ENCODE measurements at places on chromosomes 3 and 15.

GRCh38 chr3:102699819-102700140, 265.0 kb downstream of the ZPLD1 start:
- DNase-seq, result no peak

DNA sequence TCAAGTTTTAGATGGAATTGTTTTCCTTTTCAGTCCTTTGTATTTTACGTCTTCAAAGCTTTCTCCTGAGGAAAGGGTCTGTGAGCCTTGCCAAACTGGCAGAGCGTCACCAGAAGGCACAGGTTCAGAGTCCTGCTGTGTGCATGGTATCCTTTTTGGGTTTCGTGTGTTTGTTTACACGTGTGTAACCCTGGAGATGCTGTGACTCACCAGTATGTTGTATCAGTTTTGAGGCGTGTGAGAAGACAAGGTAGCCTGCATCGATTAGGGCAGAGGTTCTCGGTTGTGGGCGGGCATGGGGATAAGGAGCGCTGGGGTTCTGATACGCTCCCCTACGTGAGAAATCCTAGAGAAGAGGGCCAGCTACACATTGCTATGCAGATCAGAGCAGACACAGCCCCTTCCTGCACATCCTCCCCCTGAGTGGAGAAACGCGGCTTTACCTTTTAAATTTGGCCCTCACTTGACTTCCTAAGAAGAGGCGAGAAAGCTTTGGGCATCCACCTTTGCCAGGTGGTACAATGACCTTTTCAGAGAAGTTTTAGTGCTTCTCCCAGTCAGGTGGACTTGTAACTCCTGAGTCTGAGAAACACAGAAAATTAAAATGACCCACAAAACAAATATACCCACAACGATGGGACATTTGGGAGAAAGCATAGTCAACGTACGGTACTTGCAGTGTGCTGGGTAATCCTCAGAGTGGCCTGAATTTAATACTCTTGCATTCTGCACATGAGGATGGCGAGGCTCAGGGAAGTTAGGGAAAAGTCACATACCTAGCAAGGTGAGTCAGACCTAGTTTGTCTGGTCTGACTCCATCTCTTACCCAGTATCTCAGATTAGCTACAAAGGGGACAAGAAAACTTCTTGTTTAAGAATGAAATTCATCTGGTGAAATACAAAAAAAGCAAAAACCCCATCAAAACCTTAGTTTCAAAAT, 38.1 kb downstream of the TRAK1 start:
- DNase-seq, result no peak

- no peak for DNase-seq
Observed at GRCh38 chr3:64561325-64561843, 126.4 kb downstream of the ADAMTS9 start.

- DNase-seq, result no peak
Observed at GRCh38 chr15:84023636-84024035, 211.9 kb upstream of the GOLGA6L4 start.

DNA sequence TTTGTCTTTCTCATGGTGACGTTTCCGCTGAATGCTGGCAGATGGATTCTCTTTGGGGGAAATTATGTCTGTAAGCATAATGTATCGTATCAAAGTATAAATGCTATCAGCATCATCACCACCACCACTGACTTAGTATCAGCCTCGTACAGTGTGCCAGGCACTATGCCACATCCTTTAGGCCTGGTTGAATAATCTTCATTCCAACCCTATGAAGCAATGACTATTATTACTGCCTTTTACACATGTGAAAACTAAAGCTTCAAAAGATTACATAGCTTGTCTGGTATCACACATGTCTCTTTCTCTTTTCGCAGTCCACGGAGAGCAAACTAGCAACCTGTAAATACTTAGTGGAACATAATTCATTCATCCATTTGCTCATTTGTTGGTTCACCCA, 166.7 kb upstream of the PRICKLE2 start:
- no peak for DNase-seq

DNA sequence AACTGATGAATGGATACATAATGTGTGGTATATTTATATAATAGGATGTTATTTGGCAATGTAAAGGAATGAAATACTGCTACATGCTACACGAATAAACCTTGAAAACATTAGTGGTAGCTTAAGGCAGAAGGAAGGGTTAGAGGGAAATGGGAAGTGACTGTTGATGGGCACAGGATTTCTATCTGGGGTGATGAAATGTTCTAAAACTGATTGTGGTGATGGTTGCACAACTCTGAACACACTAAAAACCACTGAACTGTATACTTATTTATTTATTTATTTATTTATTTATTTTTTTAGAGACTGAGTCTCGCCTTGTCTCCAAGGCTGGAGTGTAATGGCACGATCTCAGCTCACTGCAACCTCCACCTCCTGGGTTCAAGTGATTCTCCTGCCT, 24.8 kb upstream of the SHISA5 start:
- DNase-seq, result no peak

GRCh38 chr3:25212736-25213135, 215.3 kb upstream of the RARB start:
- DNase-seq, result no peak

- no peak for DNase-seq
Observed at GRCh38 chr15:28114114-28114455, 15.0 kb upstream of the OCA2 start.

- no peak for DNase-seq
Observed at GRCh38 chr3:52109611-52110301, 44.5 kb downstream of the POC1A start.

DNA sequence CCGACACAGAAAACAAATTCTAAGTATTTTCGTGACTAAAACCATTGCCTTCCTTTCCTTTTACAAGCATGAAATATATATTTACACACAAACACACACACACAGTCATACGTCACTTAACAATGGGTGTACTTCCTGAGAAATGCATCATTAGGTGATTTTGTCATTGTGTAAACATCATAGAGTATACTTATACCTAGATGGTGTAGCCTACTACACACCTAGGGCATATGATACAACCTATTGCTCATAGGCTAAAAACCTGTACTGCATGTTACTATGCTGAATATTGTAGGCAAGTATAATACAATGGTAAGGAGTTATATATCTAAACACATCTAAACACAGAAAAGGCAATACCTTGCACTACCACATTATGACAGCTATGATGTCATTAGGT, 28.6 kb downstream of the COL6A5 start:
- DNase-seq, result no peak

DNA sequence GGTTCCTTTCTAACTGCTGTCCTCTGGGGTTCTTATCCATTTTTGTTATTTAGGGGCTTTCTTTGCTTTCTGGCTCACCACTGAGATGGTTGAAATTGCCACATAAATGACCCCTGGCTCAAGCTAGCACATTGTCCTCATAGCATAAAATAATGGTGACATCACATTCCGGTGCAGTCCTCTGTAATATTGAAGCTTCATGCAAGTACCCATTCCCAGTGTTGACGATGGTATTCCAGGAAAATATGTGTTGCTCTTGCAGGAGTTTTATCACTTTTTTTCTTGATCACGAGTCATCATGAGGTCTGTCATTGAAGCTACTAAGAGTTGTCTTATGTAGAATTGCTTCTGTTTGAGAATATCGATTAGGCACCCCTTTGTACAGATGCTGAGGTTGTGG, 56.1 kb downstream of the CRTC3 start:
- DNase-seq, result no peak

GRCh38 chr15:43270676-43271306, 4.1 kb upstream of the TGM5 start:
- DNase-seq, result no peak

- no peak for DNase-seq
Observed at GRCh38 chr15:53251996-53252395, 461.9 kb upstream of the ONECUT1 start.

GRCh38 chr3:129793319-129793718, 100.2 kb downstream of the TMCC1 start:
- DNase-seq, result no peak

DNA sequence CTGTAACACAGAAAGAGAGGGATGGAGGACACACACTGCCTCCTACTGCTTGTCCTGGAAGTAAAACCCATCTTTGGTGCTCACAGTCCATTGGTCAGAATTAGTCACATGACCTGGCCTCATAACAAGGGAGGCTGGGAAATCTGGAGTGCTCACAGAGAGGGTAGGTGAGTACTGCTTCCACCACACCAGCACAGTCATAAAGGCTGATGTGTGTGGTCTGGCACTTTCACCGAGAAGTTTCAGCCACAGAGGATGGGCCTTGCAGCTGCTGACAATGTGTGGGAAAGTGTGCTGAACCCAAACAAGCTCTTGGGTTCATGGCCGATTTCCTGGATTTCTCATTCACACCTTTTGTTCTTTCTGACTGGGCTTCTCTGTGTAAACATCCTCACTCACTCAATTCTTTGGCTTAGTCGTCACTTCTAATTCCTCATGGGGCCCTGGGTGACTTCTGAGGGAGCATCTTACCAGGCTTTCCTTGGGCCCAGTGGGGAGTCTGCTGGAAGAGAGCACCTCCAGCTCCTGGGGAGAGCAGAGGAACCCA, 100.7 kb downstream of the ASB7 start:
- DNase-seq, result no peak

GRCh38 chr3:196611761-196612483, 27.6 kb upstream of the NRROS start:
- no peak for DNase-seq

- no peak for DNase-seq
Observed at GRCh38 chr3:101509281-101509680, 3.7 kb downstream of the SENP7 start.

DNA sequence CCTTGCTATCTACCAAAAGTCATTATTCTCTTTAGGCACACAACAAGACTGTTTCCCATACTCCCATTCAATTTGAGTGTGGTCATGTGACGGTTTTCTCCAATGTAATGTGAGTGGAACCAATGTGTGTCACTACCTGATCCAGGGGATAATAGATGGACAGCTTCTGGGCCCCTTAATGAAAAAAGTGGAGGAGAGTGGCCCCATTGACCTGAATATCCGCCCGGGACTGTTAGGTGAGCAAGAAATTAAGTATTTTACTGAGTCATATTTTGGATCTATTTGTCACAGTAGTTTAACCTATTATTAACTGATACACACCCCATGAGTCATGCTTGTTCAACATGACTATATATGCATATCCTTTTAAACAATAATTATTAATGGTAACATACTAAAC, 15.1 kb upstream of the ARID3B start:
- DNase-seq, result no peak

DNA sequence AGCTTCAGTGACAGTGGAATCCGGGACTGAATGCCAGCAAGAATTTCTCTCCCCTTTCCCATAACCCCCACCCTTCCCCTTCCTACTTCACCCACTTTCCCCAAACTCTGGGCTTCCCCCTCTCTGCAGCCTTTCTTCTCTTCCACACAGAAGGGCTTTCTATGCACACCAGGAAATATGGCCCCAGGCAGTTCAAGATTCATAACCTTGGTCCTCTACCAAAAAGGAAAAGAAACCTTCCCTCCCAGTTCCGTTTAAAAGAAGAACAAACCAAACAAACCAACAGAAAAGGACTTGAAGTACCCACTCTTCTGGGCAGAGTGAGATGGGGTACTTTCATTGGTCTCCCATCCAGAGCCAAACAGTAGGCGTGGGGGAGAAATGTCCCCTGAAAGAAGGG, 68.8 kb upstream of the ABHD2 start:
- DNase-seq, result no peak

DNA sequence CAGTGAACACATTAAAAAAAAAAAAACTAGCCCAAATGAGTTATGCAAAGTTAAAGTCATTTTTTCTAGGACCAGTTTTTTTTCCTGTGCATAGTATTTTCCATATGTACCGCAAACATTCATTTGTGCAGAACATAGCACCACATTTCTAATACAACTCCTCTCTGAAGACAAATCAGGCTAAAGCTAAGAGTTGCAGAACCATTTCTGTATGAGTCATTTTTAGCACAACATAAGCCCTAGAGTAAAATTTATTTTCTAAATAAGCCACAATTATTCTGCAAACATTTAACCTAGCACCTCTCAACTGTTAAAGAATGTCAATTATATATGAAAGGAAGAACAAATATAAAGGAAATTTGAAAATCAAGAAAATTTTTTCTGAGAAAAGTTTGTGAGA, 375.8 kb downstream of the TIGIT start:
- DNase-seq, result no peak

GRCh38 chr15:76973362-76973743, 21.6 kb upstream of the PSTPIP1 start:
- peak; percentile 64 for DNase-seq

GRCh38 chr3:53850895-53851294, 4.5 kb downstream of the IL17RB start:
- no peak for DNase-seq

- DNase-seq, result no peak
Observed at GRCh38 chr3:142782616-142783015, 58.8 kb downstream of the TRPC1 start.

- no peak for DNase-seq
Observed at GRCh38 chr15:92306663-92307062, 87.0 kb upstream of the ST8SIA2 start.

DNA sequence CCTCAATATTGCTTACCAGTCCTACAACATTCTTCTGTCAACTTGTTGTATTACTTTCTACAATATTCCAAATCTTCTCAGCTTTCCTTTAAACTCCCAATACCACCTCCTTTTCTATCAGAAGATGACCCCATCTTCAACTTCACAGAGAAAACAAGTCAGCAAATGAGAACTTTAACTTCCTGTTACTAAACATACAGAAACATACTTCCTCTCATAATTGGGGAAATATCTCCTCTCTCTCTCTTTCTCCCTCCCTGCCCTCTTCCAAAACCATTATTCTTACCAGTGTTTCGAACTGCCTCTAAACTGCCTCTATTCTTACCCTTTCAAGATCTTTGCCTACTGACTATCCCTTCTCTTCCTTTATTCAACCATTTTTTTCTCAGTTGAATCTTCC, 1.8 kb upstream of the SNAP23 start:
- no peak for DNase-seq

DNA sequence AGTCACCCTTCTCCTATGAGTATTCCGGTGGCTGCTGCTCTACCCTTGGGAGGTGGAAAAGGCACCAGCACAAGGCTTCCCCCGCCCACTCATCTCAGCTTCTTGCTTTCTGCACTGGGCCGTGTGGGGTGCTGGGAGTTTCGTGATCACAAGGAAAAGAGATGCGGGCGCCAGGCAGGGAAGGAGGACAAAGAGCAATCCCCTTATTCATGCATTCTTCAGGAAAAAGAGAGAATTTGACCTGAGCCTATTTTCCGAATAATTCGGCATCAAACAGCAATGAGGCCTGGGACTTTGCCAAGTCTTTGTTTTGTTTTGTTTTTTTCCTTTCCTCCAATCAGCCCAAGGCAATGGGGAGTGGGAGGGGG, 102.2 kb upstream of the LPP start:
- DNase-seq, result no peak

- DNase-seq, result no peak
Observed at GRCh38 chr3:120928991-120929390, 21.0 kb downstream of the STXBP5L start.
